ENCODE measurements at places on chromosomes 13 and 19. TPM values are rescaled to one million over a fixed set of nuclear protein-coding genes. Genes with fewer than 3 reads are reported as not detected.

FAM83E gene
- 0.48 TPM for total RNA-seq

FAAP24 gene
- total RNA-seq: 0.96 TPM

OR7A5 gene
- total RNA-seq: 9.1 TPM

FSD1 gene
- 3.4 TPM for total RNA-seq

TMEM255B gene
- total RNA-seq: 0.24 TPM

PSG1 gene
- 4.6 TPM for total RNA-seq

ZNF135 gene
- 8.9 TPM for total RNA-seq

IZUMO2 gene
- total RNA-seq: not detected

RNF113B gene
- not detected for total RNA-seq

TUBA3C gene
- not detected for total RNA-seq

CEACAM5 gene
- 1.2 TPM for total RNA-seq

DNA sequence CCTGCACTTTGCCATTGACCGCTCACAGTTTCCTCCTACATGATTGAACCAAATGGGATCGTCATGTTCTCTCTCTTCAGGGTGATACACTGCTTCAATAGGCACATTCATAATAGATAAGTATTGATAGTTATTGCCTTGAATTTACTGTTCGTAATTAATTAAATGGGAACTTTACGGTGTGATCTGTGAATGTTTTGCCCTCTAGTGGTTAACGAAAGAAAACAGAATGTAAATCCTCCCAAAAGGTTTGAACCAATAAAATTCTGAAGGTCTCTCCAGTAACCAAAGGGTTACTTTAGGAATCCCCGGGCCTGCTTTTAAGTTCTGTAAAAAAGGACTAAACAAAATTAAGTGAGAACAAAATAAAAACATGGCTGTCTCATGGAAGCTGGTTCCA lies 389.3 kb downstream of the DACH1 start:
- DNase-seq: no peak

DNA sequence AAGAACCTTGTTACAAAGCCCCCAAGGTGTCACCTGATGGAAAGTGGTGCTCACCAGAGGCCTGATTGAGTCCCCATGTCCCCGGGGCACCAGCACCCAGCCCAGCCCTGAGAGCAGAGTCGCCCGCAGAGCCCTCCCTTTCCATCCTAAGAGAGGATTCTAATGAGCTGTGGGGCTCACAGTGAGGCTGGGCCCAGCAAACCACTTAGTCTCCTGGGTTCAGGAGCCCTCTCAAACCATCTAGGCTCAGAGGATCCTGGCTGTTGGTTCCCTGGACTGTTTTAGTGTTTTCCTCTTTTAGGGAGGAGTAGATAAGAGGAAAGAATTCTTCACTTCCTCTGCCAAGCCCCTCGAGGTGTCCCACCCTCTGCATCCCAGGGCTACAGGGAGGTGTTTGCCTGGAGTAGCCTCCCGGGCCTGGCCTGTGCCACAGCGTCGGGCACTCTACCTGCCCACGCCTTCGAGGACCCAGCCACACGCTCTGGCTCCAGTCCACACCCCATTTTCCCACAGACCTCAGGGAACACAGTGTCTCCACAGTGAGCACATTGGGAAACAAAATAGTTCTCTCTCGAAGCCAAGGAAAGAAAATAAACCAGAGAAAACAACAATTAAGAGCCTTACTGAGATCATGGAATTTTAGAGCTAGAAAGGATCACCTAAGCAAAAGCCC lies 34.4 kb downstream of the DHRS12 start:
- DNase-seq: no peak

- no peak for DNase-seq
Measured at GRCh38 chr13:113629866-113630265, 28.1 kb downstream of the ATP4B start.

DNA sequence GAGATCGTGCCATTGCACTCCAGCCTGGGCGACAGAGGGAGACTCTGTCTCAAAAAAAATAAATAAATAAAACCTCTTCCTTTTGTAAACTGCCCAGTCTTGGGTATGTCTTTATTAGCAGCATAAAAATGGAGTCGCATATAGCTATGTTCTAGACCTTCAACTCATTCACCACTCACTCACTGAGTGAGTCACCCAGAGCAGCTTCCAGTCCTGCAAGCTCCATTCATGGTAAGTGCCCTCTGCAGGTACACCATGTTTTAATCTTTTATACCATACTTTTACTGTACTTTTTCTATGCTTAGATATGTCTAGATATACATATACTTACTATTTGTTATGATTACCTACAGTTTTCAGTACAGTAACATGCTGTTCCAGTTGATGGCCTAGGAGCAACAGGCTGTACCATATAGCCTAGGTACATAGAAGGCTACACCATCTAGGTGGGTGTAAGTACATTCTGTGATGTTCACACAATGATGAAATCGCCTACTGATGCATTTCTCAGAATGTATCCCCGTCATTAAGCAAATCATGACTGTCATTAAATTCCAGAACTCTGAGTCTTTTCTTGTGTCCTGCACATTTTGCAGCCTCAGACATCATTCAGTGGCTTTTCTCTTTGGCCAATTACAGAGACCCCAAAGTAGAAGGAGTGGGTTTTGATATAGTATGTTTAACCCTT lies 13.7 kb upstream of the FARP1 start:
- DNase-seq: no peak

- peak; percentile 92 for DNase-seq
Measured at GRCh38 chr19:40365613-40366401, 17.3 kb downstream of the PLD3 start.

- DNase-seq: peak; percentile 16
Measured at GRCh38 chr13:92354583-92354982, 872.0 kb upstream of the GPC6 start.

DNA sequence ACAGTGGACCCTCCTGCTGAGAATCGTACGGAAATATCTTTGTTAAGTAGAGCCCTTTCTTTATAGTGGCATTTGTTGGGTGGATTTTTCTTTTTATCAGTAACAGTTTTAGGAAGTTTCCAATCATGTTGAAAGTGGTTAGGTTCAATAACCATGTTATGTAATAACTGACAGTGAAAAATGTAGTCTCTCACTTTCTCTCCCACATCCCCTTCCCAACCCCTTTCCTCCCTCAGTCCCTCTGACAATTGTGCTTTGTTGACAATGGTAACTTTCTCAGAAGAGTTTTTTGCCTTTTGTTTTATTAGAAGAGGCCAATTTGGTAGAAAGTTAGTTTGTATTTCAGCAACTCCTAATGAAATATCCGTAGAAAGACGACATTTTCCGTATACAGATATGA lies 77.8 kb upstream of the SLAIN1 start:
- no peak for DNase-seq

DNA sequence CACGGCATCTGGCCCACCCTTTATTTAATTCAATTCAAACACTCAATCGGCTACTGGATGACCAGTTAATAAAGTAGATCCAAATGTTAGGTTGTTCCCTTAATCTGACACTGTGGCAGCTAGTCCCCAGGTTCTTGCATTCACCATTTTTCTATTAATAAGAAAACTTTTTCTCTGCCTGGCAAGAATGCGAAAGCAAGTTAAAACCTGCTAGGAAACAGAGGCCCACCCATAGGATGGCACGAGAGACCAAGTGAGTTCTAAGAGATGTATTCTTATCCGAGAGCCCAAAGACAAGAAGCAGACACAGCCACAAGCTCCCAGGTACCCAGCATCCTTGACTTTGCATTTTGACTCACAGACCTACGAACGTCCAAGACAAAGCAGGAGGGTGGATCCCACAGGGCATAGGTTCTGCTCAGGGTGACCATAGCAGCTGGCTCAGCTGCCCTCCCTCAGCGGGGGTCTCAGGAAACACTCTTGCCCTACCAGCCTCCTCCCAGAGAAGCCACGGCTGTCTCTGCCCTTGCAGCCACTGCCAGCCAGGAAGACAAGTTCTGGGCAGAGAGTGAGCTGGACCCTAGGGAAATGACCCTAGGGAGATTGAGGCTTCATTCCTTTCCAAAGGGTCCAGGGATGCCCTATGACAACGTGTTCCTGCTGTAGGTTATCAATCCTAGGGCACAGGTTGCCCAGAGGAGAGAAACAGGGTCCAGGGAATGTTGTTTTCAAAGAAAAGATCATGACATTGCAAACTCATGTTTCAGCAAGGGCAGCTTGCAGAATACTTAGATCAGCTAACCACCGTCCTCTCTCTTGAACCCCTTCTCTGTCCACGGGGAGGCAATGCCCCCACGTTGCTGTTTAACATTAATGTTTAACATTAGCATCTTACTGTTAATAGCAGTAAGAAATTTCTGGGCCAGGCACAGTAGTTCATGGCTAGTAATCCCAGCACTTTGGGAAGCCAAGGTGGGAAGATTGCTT lies 147.2 kb upstream of the ZNF507 start:
- DNase-seq: no peak

- DNase-seq: no peak
Measured at GRCh38 chr13:23081901-23082300, 98.9 kb upstream of the SGCG start.

GRCh38 chr13:79423801-79424642 lies 18.0 kb upstream of the RBM26 start:
- DNase-seq: peak; percentile 62

GRCh38 chr19:36572593-36573019 lies 486 bp downstream of the ZNF529 start:
- no peak for DNase-seq

- DNase-seq: no peak
Measured at GRCh38 chr13:41995336-41995735, 34.4 kb upstream of the VWA8 start.

DNA sequence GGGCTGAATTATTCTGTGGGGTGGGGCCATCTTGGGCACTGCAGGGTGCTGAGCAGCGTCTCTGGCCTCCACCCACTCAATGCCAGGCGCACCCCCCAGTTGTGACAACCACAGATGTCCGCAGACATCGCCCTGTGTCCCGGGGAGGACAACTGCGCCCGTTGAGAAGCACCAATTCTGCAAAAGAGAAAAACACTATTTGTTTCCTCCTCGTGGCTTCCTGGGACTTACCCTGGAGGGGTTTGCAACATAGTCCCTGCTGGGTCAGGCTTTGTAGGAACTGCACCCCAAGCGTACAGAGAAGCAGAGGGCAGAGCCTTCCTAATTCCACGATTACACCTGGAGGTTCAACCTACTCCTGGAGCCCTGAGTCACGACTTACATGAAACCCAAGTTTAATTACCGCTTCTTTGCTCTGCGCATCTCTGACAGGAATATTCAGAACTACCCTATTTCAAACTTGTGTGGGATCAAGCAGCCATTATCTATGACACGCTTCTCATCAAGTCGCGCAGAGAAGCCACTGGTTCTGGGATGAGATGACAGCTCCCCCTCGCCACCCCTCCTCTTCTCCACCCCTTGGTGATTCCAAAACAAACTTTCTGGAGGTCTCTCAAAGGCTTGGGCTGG lies 11.1 kb upstream of the SLC39A3 start:
- DNase-seq: no peak

DNA sequence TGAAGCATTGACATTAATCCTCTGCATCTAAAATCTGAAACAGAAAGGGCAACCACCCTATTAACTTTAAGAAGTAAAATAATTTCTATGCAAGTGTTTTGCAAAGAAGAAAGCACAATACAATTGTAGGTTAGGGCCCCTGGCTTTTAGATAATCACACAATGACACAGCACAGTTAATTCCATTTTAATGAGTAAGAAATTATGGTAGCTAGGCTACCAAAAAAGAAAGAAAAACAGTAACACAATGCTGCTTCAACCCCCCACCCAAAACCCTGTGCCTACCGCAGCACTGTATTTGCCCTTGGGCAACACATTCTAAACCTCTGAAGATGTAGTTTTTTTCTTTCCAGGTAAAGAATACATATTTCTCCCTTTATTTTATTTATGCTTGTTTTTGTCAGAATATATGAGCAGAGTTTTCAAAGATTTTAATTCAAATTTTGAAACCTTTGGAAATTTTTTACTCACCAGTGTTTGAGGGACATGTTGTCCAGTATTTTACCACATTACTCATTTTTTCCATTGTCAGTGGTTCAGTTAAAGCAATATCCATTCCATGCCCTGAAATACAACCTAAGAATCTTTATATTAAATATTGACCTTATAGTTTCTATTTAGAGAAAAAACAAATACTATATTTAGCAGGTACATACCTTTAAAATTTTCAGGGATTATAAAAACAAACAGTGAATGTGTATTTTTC lies 21.1 kb downstream of the SOHLH2 start:
- DNase-seq: no peak

DNA sequence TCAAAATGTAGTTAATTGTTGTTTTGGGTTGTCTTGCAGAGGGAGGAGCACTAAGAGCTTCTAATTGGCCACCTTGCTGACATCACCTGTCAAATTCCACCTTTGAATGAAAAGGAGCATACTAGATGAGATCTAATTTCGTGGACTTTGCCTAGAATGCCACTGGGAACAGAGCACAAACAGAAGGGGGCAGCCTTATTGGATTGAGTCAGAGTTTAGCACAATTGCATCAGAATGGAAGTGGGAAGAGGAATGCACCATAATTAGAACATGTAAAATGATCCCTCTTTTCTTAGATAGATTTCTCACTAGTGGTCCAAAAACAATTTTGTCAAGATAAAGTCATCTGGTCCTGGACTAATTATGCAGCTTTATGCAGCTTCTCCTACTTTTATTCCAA lies 1552.2 kb downstream of the PCDH9 start:
- no peak for DNase-seq

- no peak for DNase-seq
Measured at GRCh38 chr19:30020189-30020588, 78.2 kb downstream of the URI1 start.

- DNase-seq: no peak
Measured at GRCh38 chr19:27744926-27745768, 1467.8 kb downstream of the UQCRFS1 start.

GRCh38 chr19:17107546-17108452 lies 32.2 kb downstream of the MYO9B start:
- DNase-seq: peak; percentile 96

GRCh38 chr13:98556968-98557631 lies 19.8 kb downstream of the STK24 start:
- no peak for DNase-seq

DNA sequence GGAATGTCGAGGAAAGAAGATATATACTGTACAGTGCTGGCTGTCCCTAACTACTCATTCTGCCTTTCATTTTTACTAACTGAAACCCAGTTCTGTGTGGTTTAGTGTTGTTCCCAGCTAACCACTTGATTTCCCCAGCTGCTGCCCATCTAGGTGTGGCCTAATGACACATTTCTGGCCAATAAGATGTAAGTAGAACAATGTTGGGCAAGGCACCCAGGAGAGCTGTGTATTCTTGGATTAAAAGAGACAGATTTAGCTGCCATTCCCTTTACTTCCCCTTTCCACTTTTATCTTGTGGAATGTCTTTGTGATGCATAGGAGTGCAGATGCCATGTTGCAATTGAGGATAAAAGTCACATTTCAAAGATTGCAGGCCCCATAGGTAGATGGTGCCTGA lies 28.3 kb upstream of the PCDH9 start:
- DNase-seq: no peak

All from umbilical cord (tissue), 2 donors.